ENCODE measurements at places on chromosomes 2 and 18.

GRCh38 chr2:742221-742620 is 65.0 kb upstream of the TMEM18 start:
- no peak for DNase-seq

- DNase-seq = no peak
Measured at GRCh38 chr18:63765837-63766236, 9.4 kb upstream of the SERPINB7 start.

DNA sequence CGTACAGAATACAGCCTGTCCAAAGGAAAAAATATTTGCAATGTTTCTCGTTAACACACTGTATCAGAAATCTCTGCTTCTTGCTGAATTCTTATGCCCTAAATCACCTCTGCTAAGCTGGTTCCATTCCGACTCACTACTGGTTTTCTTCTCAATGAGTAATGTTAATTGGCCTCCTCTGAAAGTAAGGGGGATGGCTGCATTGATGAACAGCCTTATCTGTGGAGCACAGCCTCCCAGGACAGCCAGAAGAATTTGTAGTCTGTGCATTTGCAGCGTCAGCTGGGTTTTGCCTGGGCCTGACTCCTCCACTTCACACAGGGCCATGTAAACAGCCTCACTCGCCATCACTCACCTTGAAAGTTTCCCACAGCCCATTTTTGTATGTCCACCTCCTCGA is 127.7 kb downstream of the RNF152 start:
- DNase-seq = peak; percentile 47

DNA sequence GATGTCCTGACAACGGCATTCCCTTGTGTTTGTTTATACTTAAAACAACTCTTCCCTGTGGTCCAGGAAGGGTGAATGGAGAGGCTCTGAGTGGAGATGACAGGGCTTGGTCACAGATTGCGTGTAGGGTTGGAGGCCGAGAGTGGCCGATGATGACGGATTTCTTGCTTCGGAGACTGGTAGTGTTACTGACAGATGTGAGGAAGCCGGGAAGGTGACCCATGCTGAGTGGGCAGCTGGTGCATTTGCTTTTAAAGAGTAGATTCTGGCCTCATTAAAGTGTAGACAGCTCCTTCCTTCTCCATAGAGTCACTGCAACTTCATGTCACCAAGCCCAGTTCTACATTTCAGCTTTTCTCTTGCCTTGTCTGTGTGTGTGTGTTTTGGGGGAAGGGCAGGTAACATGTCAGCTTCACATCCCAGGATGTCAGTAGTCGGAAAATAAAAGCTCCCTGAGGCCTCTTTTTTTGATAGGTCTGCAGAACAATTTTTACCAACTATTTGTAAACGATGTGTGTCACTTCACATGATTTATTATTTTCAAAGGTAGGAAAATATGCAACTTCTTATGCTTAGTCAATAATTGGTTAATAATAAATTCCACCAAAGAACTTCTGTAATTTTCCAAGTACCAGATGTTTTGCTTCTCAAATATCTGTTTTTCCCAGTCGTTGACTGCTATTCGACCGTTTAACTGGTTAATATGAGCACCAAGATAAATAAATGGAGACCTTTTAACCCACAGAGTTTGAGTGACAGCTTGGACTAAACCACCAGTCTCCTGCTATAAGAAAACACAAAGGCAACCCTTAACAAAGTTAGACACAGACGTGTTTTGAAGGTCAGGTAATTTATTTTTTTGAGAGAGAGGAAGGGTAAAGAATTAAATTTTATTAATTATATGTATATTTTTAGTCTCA is 436.9 kb downstream of the SLC4A3 start:
- DNase-seq = no peak

- DNase-seq = no peak
Measured at GRCh38 chr18:23284629-23285028, 149.3 kb downstream of the CABLES1 start.

DNA sequence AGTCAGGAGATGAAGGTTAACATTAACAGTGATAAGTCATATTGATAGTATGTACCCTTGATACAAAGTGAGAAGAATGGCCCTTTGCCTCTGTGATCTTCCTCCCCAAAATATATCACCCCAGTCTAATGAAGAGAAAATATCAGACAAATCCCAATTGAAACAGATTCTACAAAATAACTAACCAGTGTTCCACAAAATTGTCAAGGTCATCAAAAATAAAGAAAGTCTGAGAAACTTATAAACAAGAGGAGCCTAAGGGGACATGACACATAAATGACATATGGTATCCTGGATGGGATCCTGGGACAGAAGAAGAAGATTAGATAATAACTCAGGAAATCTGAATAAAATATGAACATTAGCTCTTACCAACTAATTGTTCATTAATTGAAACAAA is 398.4 kb downstream of the DSC3 start:
- no peak for DNase-seq

DNA sequence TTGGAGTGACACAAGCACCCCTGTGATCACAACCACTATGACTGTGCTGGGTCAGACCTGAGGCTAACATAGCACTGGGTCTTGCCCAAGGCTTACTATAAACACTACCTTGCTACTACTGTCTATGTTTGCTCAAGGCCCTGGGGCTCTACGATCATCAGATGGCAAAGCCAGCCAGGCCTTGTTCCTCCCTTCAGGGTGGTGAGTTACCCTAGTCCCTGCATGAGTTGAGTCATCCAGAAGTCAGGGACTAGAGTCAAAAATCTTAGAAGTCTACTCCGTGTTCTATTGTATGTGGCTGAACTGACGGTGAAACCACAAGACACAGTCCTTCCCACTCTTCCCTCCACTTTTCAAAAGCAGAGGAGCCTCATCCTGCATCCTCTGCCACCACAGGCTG is 551.2 kb upstream of the FSIP2 start:
- DNase-seq = no peak

- DNase-seq = no peak
Measured at GRCh38 chr2:232323328-232323650, 55.3 kb upstream of the ALPP start.

DNA sequence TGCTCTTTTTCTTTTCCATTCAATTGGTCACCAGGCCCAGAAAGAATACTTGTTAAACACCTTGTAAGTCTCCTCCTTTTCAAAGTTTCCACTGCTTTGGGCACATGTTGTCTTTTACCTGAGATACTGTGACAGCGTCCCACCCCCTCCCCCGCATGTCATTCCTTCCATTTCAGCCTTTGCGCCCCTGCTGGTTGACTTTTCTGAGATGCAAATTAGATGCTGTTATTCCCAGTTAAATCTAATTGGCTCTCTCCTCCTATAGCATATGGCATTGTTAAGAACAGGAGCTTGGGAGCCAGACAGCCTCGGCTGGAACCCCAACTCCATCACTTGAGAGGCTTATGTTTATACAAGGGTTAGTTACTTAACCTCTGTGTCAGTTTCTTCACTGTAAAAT is 80.3 kb upstream of the GAREM1 start:
- DNase-seq = no peak

- no peak for DNase-seq
Measured at GRCh38 chr18:3472681-3473544, 22.9 kb downstream of the TGIF1 start.

- DNase-seq = no peak
Measured at GRCh38 chr18:6370410-6370809, 44.3 kb downstream of the L3MBTL4 start.

- no peak for DNase-seq
Measured at GRCh38 chr2:206028101-206028500, 57.9 kb downstream of the INO80D start.

DNA sequence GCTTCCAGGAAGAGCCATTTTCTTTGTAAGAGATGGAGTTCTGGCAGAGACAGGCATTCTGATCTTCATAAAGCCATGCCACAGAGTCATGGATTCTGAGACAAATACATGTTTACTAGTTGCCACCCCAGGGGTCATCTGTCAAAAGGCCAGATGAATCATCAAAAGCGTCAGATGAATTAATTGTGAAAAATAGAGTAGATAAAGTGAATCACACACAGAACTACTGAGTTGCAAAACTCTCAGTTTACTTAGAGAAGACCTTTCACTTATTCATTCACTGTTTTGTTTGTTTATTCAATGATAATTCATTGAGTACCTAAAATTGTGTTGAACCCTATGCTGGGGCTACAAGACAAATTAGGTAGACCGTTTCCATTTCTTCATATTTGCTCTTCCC is 157.7 kb upstream of the SERPINE2 start:
- DNase-seq = no peak

DNA sequence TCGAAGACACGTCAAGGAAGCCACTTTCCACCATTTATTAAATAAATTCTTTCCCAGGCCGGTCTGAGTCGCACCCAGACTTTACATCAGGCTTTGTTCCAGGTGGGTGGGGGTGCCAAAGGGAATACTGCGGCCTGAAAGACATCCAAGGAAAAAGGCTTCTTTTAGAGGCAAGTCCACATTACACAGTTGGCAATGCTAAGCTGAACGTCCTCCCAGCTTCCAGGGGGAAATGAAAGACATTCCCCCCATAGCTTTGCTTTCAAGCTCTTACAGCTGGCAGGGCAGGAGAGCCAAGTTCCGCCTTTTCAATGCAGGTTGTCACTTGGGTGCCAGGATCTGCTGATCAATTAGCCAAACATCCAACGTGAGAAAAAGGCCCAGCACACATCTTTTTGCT is 36.5 kb upstream of the PTPN4 start:
- no peak for DNase-seq

- peak; percentile 69 for DNase-seq
Measured at GRCh38 chr2:69933839-69934613, 19.1 kb downstream of the MXD1 start.

- no peak for DNase-seq
Measured at GRCh38 chr2:219471476-219472371, 27.0 kb upstream of the GMPPA start.
